ENCODE measurements at places on chromosomes 16 and 17.
A peak's percentile ranks its signal among the peaks of the same experiment; 100 is the strongest.

DNA sequence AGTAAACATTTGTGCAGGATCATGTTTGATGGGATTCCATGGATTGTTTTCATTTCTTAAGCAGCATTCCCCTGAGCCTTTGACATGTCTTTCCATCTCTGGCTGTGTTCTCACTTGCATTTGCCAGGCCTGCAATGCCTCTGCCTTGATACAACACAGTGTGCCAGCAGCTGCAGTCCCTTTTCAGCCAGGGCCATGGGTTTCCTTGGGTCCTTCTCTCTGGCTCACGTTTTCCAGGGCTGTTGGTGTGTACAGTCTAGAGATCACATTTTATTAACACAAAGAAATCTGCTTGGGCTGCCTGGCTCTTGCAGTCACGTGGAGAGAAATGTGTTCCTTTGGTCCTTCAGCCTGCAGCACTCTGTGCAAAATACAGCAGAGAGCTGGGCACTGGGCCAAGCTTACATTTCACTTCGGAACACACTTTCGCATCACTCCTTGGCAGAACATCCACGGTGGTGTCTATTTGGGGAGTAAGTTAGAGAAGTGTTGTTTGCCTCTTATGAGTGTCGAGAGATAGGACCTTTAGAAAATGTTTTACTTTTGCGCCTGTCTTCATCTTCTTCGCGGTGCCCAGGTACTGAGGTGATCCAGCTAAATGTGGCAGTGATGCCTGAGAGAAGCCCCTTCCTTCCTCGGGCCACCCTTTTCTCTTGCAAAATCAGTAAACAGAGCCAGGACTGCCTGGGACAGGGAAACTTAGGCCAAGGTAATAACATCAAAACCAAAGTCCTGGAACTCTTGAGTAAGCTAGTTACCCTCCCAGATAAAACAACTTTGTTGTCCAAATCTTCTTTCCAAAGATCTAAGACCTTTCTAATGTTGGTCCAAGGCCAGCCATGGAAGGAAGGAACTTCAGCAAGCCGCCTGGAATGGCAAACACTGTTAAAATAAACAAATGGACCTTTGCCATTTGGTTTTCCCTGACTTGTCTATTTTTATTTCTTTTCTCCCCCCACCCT, 20.9 kb downstream of the HLF start:
- no peak for DNase-seq

GRCh38 chr17:55734128-55734781, 11.6 kb upstream of the TMEM100 start:
- DNase-seq = no peak

GRCh38 chr16:600781-601180, 10.9 kb downstream of the RAB40C start:
- DNase-seq = no peak

- DNase-seq = no peak
Observed at GRCh38 chr17:71902894-71903506, 217.8 kb upstream of the SOX9 start.

DNA sequence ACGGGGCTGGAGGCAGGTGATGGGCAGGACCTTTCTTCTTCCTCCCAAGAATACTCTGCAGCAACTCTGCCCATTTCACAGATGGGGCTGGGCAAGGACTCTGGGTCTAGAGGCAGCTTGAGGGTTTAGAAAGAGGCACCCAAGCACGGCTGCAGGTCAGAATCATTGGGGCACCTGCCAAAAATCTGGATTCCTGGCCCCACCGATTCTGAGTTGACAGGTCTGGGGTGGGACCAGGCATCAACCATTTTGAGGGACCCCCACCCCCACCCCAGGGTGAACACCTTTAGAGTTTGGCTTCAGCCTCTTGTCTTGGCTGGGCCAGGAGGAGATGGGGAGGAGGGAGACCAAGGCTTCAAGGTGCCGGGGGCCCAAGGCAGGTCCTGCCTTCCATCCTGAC, 5.3 kb downstream of the SPPL2C start:
- DNase-seq = no peak

GRCh38 chr16:69397821-69398521, 12.2 kb upstream of the TERF2 start:
- DNase-seq = no peak

DNA sequence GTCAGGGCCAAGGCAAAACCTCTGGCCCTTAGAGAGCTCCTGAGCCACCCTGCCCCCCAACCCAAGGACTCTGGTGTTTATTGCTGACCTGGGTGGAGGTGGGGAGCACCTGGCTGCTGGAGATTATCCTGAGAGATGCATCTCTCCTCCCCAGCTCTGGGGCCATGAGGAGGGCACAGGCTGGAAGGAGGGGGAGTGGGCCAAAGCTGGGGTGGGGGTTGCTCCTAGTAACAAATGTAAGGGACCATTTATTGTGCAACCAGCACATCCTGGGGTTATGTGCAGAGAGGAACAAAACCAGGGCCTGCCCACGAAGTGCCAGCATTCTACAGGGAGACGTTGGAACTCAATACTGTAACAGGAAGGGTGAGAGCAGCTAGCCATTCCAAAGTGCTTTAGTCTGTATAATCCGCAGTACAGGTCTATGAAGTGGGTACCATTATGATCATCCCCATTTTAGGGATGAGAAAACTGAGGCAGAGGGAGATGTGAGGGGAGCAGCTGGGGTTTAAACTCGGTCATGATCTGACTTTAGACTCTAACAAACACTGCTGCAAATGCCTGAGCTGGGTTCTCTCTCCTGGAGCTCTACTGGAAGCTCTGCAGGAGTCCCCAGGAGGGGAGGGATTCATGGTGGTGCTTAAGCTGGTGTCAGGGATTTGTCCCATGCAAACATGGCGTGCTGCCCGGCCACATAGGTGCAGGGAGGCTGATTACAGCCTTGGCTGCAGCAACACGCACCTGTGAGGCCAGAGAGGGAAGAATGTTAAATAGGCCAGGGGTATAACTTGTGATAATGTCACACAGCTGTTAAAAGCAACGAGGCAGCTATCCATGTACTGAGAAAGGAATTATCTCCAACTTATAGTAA, 1.4 kb upstream of the RHBDF2 start:
- DNase-seq = no peak

- no peak for DNase-seq
Observed at GRCh38 chr16:84752600-84752999, 52.8 kb downstream of the USP10 start.

DNA sequence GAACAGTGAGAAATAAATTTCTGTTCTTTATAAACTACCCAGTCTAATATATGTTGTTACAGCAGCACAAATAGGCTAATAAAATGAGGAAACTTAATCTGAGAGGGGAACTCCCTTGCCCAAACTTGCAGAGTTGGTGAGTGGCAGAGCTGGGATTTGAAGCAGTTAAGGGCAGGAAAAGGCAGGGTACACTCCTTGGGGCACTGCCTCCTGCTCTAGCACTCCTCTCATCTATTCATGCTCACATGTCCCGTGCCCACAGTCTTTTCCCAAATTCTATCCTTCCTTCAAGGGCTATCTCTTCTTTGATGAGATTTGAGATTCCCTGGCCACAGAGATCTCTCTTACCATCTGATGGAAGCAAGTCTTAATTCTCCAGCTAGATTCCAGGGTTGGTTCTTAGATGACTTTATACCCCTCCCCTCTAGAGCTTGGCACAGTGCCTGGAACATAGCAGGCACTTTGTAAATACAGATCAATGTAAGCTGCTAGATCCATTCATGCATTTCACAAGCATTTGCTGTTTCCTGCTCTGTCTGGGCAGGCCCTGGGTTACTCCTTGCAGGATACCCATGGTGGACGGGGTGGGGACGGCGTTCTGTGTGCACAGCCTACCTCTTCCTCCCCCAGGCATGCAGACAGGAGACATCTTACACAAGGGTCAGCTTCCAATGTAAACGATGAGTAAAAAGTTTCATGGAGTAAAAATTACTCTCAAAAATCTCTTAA, 39.2 kb upstream of the ABCC12 start:
- DNase-seq = peak; percentile 96

DNA sequence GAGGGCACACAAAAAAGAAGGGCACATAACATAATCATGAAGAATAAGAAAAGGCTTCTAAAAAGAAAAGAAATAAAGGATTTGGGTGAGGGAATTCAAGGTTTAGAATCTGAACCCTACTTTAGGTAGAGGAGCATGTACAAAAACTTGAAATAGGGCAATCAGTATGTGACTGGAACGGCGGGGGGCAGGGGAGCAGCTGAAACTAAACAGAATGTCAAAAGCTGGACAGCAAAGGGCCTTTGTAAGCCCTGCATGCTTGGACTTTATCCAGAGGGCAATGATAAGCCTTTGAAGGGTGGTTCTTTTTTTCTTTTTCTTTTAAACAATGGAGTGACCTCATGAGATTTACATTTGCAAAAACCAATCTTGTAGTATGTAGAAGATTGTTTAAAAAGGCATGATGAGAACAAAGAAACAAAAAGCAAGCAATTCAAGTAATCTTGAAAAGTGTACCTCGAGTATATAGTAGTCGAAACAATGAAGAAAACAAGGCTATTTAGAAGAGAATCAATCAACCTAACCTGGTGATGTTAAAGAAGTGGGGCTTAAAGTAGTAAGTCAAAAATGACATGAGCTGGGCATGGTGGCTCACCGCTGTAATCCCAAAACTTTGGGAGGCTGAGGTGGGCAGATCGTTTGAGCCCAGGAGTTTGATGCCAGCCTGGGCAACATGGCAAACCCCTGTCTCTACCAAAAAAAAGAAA, 46.7 kb upstream of the ANKFY1 start:
- no peak for DNase-seq

- no peak for DNase-seq
Observed at GRCh38 chr17:82371333-82372248, at the start of gene UTS2R. UTS2R (plus strand) TSS chr17:82371765; CDS start chr17:82374325, 2,560 bp downstream.

DNA sequence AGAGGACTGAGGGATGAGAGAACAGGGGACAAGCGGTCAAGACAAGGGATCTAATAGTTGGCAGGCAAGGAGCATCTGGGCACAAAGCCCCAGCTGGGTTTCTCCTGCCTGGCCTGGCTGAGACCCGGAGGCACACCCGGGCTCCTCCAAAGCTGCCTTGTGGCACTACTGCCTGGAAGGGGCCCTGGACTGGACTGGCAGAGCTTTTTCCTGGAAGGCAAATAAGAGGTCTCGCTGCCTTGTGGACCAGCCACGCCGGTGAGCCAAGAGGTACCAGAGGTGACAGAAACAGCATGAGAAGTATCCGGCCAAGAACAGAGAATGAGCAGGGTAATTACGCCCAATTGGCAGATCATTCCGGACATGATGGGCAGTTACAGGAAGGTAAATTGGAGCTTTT, 64.6 kb downstream of the GTF3C1 start:
- no peak for DNase-seq

GRCh38 chr16:82655072-82655714, 28.4 kb downstream of the CDH13 start:
- no peak for DNase-seq

GRCh38 chr17:73759324-73759723, 115.1 kb upstream of the SDK2 start:
- no peak for DNase-seq

Measured in epithelial cell of prostate (primary cell).